Activated CD4-positive, alpha-beta T cell treated with anti-CD3 and anti-CD28 coated beads, Interleukin-2, amount 50 U/mL, for 24 hours (primary cell): ENCODE measurements at places on chromosomes 7 and 10.

DNA sequence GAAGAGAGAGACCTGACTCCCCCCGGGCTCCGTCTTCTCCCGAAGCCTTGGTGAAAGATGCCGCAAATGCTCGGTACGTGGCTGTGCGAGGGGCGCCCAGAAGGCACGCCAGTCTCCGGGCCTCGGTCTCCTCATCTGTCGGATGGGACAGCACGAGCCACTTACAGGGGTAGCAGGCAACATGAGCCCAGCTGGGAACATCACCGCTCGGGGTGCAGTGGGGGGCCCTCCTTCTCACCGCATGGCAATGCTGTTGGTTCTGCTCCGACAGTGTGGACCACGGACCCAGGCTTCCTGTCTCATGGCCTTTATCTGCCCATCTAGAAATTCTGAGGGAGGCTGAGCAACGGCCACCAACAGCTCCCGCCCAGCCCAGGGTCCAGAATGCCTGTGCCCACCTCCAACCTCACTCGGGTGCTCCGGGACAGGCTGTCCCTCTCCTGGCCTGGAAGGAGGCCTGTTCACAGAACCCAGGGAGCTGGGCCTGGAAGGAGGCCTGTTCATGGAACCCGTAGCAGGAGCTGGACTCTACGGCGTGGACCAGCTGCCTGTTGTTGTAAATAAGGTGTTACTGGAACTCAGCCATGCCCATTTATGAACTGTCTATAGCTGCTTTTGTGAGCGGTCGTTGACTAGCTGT, 15.8 kb downstream of the ADAP1 start:
- DNase-seq, result no peak

- no peak for DNase-seq
Observed at GRCh38 chr7:28942168-28942567, 16.0 kb downstream of the TRIL start.

GRCh38 chr10:11682851-11683250, 59.3 kb upstream of the ECHDC3 start:
- no peak for DNase-seq

DNA sequence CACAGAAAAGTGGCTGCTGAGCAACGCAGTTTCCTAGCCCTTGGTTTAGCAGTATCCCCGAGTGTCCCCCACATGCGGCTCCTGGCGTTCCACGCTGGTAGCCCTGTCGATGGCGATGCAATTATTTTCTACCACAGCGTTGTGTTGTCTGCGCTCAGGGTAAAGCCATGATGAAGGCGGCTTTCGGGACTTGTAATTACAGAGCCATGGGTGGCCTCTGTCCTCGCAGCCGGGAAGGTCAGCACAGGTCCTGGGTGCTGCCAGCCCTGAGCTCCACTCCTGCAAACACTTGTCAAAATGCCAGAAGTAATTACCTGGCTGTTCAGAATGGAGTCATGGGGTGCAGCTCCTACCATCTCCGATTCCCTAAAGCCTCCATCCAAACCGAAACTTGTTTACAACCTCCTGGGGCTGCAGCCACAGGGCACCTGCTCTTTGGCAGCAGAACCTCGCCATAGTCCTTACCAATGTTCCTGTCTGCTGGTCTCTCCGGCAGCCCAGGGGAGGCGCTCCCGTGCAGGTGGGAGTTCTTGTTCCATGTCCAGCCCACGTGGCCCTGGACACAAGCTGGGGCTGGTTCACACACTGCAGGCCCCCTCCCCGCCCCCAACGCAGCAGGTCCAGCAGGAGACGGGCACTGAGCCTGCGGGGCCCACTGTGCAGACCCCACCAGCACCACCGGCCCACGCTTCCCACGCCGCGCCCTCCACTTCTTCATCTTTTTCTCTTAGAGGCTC, 512.6 kb downstream of the PTPRN2 start:
- no peak for DNase-seq

DNA sequence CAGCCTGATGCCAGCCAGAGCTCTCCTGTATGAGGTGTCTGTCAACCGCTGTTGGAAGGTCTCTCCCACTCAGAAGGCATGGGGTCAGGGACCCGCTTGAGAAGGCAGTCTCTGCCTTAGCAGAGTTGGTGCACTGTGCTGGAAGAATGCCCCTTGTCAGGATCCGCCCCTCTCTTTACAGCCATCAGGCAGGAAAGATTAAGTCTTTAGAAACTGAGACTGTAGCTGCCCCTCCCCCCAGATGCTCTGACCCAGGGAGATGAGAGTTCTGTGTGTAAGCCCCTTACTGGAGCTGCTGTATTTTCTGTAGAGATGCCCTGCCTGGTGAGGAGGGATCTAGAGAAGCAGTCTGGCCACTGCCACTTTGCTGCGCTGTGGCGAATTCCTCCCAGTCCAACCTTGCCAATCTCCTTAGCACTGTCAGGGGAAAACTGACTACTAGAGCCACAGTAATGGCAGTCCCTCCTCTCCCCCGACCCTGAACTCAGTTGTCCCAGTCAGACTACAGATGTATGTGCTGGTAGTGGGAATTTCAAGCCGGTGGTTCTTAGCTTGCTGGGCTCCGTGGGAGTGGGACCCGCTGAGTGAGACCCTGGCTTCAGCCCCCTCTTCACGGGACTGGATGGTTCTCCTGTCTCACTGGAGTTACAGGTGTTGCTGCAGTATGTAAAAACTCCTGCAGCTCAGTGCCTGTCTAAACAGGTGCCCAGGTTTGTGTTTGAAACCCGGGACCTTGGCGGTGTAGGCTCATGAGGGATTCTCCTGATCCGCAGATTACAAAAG, 285.5 kb upstream of the ZWINT start:
- DNase-seq, result no peak

- DNase-seq, result no peak
Observed at GRCh38 chr7:117777335-117778142, 95.7 kb downstream of the CTTNBP2 start.
